Renal cortical epithelial cell (primary cell): ENCODE measurements at places on chromosomes 3 and 15.
A peak's percentile ranks its signal among the peaks of the same experiment; 100 is the strongest.

- DNase-seq: no peak
Measured at GRCh38 chr3:172029425-172030098, 9.8 kb upstream of the FNDC3B start.

GRCh38 chr15:57321485-57321884 lies 54.8 kb upstream of the CGNL1 start:
- DNase-seq: no peak

DNA sequence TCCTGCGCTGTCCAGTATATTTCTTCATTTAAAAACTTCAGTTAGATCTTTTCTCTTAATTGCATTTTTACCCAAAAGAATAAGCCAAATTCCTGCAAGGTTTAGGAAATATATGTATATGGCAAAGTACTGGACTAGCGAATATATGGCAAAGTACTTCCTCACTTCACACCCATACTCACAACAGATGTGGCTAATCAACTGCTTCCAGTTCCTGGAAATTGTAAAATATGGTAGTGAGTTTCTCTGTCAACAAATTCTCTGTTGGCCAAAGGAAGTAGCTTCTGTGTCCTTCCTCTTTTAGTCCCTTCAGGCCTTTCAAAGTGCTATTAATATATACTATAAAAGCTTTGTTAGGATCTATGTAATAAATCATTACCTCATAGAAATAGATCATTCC lies 22.0 kb downstream of the GPR15 start:
- DNase-seq: no peak

GRCh38 chr15:65583701-65584100 lies 27.2 kb downstream of the INTS14 start:
- peak; percentile 67 for DNase-seq

DNA sequence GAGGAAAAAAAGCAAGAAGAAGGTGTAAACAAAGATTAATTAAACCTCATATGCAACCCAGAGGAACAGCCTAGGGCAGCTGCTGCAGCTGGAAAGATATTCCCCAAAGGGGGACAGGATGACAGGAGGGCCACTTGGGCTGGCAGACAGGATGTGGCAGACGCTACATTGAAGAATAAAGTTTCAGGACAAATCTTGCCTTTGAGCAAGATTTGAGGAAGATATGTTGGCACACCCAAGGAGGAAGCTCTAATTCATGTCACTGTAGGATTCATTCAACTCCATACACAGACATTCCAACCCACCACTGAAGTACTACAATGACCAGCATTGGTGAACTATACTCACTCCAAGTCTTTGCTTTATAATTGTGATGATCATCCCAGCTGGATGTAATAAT lies 504.0 kb downstream of the SHQ1 start:
- DNase-seq: no peak
